Activated CD8-positive, alpha-beta T cell treated with anti-CD3 and anti-CD28 coated beads, Interleukin-2, amount 10 ng/mL, durations not matched to agents 7 days and 5 days (primary cell): ENCODE measurements at places on chromosomes 7 and 10. TPM values are rescaled to one million over a fixed set of nuclear protein-coding genes. Genes with fewer than 3 reads are reported as not detected.
A peak's percentile ranks its signal among the peaks of the same experiment; 100 is the strongest.

The CNNM1 gene
- 0.13 TPM for total RNA-seq

The LRMDA gene
- not detected for total RNA-seq

The LAMB4 gene
- total RNA-seq = not detected

The CREB5 gene
- total RNA-seq = not detected

The MEPCE gene
- total RNA-seq = 40.4 TPM

- no peaks in the 10 kb centered on the region for H3K36me3 ChIP-seq
- H3K27ac ChIP-seq = no peak overlapping the region
- no peaks in the 10 kb centered on the region for H3K4me1 ChIP-seq
- no peak for DNase-seq
Measured at GRCh38 chr10:34187201-34187600, 627.9 kb downstream of the PARD3 start.

DNA sequence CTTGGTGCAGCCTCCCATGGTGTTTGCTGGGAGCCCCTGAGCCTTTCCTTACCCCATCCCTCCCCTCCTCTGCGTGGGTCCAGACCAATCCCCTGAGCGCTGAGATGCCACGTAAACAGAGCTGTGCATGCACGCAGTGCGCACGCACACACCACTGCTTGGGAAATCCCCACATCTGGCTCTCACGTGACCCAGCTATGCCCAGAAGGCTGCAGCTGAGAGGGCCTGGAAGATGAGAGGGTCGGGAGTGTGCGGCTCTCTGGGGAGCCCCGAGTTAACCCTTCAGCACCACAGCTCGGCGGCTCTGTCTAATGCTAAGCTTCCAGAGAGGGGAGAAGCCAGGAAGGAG, 177.2 kb downstream of the SH3PXD2A start:
- peaks cover 13% of the 10 kb centered on the region for H3K4me1 ChIP-seq
- H3K36me3 ChIP-seq = no peaks in the 10 kb centered on the region
- H3K27ac ChIP-seq = peak overlapping the region; percentile 88
- peak overlapping the region; percentile 75 for H3K4me3 ChIP-seq
- no peaks in the 10 kb centered on the region for H3K27me3 ChIP-seq

GRCh38 chr10:126423732-126424491, 35.6 kb upstream of the ADAM12 start:
- H3K27me3 ChIP-seq = no peaks in the 10 kb centered on the region
- H3K4me1 ChIP-seq = no peaks in the 10 kb centered on the region
- no peak overlapping the region for H3K4me3 ChIP-seq
- DNase-seq = no peak
- no peaks in the 10 kb centered on the region for H3K36me3 ChIP-seq

GRCh38 chr10:78520737-78521430, 487.2 kb downstream of the RPS24 start:
- H3K27ac ChIP-seq = no peak overlapping the region
- H3K27me3 ChIP-seq = peaks cover 5% of the 10 kb centered on the region
- no peaks in the 10 kb centered on the region for H3K36me3 ChIP-seq
- peaks cover 9% of the 10 kb centered on the region for H3K4me1 ChIP-seq
- no peak overlapping the region for H3K4me3 ChIP-seq

DNA sequence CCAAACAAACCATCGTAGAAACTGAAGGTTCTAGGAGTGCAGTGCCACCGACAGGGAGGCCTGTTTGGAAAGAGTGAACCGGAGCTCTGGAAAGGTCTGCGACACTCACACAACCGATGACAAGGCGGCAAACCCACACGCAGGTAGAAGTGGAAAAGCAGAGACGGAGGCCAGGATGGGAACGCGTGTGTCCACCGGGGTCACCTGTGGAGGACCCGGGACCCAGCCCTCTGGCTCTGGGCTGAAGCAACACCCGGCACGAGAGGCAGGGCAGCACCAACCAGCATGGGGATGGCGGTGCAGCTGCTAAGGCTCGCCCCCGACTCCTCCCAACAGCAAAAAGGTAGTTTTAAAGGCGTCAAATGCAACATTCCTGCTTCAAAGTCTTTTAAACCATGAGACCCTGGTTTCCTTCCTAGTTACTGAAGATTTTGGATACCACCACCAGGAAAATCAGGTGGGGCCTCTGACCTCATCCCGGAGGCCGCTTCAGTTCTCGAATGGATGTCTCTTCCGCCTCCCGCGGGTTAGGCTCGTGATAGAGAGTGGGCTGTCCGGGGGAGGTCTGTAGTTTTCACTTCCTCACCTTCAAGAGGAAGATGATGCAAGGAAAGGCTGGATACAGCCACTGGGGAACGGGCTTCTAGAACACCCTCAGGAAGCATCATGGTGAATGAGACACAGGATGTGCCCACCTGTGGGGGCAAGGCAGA, 115.5 kb downstream of the SMURF1 start:
- no peaks in the 10 kb centered on the region for H3K4me1 ChIP-seq
- H3K4me3 ChIP-seq = no peak overlapping the region
- DNase-seq = no peak
- peaks cover 32% of the 10 kb centered on the region for H3K36me3 ChIP-seq
- no peaks in the 10 kb centered on the region for H3K27me3 ChIP-seq

DNA sequence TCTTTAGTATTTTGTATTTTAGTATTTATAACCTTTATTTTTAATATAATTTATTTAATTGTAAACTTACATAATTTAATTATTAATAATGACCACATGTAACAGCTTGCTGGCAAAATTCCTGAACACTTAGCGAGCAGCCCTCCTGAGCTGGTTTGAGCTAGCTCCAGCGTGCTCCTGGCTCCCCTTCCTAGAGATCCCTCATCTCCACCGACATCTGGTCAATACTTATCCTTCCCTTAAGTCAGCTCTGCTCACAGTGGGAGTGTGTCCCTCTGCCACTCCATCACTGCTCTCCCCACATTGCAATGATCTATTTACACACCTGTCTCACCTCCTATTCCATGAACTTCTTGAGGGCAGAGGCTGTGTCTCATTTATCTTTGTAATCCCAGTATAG, 20.6 kb upstream of the TBXAS1 start:
- no peak for DNase-seq
- peaks cover 10% of the 10 kb centered on the region for H3K4me1 ChIP-seq
- H3K36me3 ChIP-seq = no peaks in the 10 kb centered on the region
- no peak overlapping the region for H3K27ac ChIP-seq
- H3K4me3 ChIP-seq = no peak overlapping the region

DNA sequence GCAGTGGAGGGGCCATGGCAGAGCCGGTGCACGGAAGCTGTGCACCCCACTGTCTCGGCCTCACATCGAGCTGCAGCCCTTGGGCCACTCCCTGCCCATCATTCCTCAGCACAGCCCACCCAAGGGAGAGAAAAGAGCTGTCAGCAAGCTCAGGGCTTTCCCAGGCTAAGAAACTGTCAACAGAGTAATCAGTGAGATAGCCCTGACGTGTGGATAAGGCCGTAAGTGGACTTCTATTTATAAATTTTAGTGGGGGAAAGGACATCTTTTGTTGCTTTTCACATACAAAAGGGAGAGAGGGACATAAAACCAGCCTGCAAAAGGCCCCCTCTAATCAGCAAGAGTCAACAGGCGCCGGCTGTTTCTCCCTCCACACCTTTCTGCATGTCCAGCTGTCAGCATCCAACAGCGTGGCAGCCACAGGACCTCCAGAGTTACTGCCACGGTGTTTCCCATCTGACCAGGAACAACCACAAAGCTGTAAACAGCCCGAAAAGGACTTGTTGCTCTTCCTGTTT, 56.8 kb upstream of the DDC start:
- H3K27ac ChIP-seq = no peak overlapping the region
- H3K4me3 ChIP-seq = no peak overlapping the region
- peaks cover 19% of the 10 kb centered on the region for H3K27me3 ChIP-seq
- H3K36me3 ChIP-seq = no peaks in the 10 kb centered on the region
- DNase-seq = no peak
- H3K4me1 ChIP-seq = no peaks in the 10 kb centered on the region

DNA sequence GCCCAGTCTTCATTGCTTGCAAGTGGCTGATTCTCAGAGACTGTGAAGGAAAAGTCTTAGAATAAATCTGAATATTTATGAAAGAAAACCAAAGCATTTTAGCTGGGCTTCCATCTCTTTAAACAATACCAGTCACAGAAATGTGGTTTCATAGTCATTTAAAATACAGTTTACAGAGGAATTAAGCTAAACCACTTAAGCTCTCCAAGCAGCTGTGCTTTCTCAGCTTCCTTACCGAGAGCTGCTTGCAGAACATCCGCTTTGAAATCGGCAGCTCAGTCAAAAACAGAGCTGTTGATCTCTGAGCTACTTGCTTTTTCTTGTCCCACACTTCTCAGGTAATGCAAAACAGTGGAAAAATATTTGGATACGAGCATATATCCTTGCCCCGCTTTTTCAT, 134.5 kb downstream of the DYNC1I1 start:
- H3K27ac ChIP-seq = no peak overlapping the region
- peaks cover 4% of the 10 kb centered on the region for H3K27me3 ChIP-seq
- H3K4me3 ChIP-seq = no peak overlapping the region
- H3K36me3 ChIP-seq = no peaks in the 10 kb centered on the region
- no peak for DNase-seq
- H3K4me1 ChIP-seq = no peaks in the 10 kb centered on the region

GRCh38 chr10:60430836-60431597, 41.3 kb upstream of the ANK3 start:
- no peak overlapping the region for H3K27ac ChIP-seq
- no peak overlapping the region for H3K4me3 ChIP-seq
- H3K4me1 ChIP-seq = peaks cover 3% of the 10 kb centered on the region
- no peaks in the 10 kb centered on the region for H3K36me3 ChIP-seq
- no peak for DNase-seq

GRCh38 chr7:22061775-22062174, 116.1 kb upstream of the CDCA7L start:
- H3K27me3 ChIP-seq = peaks cover 2% of the 10 kb centered on the region
- no peak overlapping the region for H3K27ac ChIP-seq
- DNase-seq = no peak
- H3K4me1 ChIP-seq = no peaks in the 10 kb centered on the region

GRCh38 chr10:94630017-94630688, 53.4 kb upstream of the CYP2C18 start:
- no peak for DNase-seq
- H3K27me3 ChIP-seq = peaks cover 12% of the 10 kb centered on the region
- no peak overlapping the region for H3K4me3 ChIP-seq
- H3K27ac ChIP-seq = no peak overlapping the region

- DNase-seq = no peak
- peaks cover 2% of the 10 kb centered on the region for H3K27me3 ChIP-seq
- H3K27ac ChIP-seq = no peak overlapping the region
- H3K4me1 ChIP-seq = peaks cover 17% of the 10 kb centered on the region
Measured at GRCh38 chr7:138924501-138925225, 56.5 kb downstream of the KIAA1549 start.

GRCh38 chr7:69217516-69218350, 380.5 kb upstream of the AUTS2 start:
- no peaks in the 10 kb centered on the region for H3K27me3 ChIP-seq
- H3K4me3 ChIP-seq = no peak overlapping the region
- no peaks in the 10 kb centered on the region for H3K4me1 ChIP-seq
- H3K36me3 ChIP-seq = no peaks in the 10 kb centered on the region

DNA sequence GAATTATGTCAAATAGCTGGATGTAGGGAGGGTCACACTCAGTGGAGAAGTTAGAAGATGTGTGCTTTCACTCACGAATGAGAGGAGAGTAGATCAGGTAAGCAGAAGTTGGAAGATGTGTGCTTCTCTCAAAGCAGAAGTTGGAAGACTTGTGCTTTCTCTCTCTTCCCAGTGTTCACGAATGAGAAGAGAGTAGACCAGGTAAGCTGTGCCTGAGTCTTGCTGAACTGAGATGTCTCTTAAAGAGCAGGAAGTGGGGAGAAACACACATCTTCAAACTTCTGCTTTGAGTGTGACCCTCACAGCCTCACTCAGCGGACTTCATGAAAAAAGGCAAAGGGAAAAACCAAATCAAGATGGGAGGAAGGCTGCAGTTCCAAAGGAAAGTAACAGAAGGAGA, 7.0 kb upstream of the TMEM243 start:
- H3K4me1 ChIP-seq = peaks cover 12% of the 10 kb centered on the region
- no peak for DNase-seq
- no peak overlapping the region for H3K27ac ChIP-seq
- H3K36me3 ChIP-seq = no peaks in the 10 kb centered on the region
- peaks cover under 1% of the 10 kb centered on the region for H3K27me3 ChIP-seq
- no peak overlapping the region for H3K4me3 ChIP-seq

GRCh38 chr7:44100458-44101302, 3.5 kb upstream of the AEBP1 start:
- no peaks in the 10 kb centered on the region for H3K36me3 ChIP-seq
- H3K4me3 ChIP-seq = no peak overlapping the region
- peaks cover 31% of the 10 kb centered on the region for H3K4me1 ChIP-seq
- H3K27me3 ChIP-seq = peaks cover 14% of the 10 kb centered on the region

GRCh38 chr7:111785076-111785475, 222.8 kb upstream of the IMMP2L start:
- H3K27ac ChIP-seq = no peak overlapping the region
- DNase-seq = no peak
- no peak overlapping the region for H3K4me3 ChIP-seq
- H3K27me3 ChIP-seq = peaks cover 3% of the 10 kb centered on the region
